ENCODE measurements at places on chromosomes 4 and X.

DNA sequence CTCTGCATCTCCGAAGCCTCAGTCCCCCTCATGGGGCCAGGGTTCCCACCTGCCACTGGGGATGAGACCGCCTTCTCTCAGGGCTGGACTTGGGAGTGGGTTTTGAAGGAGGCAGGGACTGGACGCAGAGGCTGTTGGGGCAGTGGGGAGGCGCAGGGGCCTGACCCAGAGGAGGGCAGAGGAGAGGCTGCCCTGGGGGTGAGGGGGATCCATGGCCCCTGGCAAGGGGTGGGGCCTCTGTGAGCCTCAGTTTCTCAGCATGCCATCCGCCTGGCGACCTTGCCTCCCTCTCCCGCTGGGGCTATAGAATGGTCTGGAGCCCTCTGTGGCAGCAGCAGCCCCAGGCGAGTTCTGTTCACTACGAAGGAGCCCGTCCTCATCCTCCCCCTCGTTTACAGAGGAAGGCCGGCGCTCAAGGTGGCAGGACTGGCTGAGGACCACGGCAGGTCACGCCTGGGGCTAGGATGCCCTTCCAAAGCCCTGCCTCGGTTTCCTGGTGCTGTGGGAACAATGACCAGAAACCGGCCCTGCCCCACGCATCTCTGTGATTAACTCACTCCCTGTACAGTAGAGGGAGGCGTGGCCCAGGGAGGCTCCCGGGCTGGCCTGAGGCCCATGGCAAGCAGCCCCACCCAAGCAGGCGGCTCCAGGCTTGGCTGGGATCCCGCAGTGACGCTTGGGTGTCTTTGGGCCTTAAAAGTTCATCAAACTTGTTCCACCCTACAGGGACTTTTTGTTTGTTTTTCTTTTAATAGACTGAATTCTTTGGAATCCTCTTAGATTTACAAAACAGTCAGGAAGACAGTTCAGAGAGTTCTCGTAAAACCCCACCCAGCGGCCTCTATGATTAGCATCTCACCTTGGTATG is 16.0 kb upstream of the SH3TC1 start:
- DNase-seq: peak; percentile 96

DNA sequence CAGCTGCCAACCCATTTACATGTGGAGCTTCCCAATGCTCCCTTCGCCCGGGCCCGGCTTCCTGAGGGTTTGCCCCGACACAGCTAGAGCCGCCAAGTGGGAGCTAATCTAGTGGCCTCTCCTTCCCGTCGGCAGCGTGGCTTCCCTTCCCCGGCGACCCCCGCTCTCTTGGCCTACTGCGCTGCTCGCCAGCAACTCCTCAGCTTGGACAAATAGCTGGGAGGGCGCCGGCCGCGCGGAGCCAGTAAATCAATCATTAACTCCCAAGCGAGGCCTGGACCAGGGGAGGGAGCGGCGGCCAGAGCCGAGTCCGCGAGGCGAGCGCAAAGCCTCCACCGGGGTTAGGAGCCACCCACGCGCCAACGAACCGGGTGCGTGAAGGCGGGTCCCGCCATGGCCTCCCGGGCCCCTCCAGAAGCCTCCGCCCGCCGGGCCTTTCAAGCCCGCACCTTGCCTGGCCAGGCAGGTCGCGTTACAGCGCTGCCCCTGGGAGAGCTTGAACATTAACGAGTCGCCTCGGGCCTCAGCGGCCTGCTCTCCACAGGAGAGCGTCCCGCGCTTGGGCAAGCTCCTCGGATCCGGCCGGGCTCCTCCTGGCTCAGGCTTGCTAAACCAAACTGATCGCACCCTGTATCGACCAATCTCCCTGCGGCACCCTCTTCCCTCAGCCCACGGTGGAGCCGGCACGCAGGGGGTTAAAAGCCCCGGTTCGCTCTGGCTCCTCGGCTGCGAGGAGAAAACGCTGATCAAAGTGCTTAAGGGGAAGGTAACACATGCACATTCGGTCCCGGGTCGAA is 10.6 kb upstream of the BCOR start:
- no peak for DNase-seq

- DNase-seq: no peak
Measured at GRCh38 chr4:48947731-48948130, 38.3 kb upstream of the CWH43 start.

DNA sequence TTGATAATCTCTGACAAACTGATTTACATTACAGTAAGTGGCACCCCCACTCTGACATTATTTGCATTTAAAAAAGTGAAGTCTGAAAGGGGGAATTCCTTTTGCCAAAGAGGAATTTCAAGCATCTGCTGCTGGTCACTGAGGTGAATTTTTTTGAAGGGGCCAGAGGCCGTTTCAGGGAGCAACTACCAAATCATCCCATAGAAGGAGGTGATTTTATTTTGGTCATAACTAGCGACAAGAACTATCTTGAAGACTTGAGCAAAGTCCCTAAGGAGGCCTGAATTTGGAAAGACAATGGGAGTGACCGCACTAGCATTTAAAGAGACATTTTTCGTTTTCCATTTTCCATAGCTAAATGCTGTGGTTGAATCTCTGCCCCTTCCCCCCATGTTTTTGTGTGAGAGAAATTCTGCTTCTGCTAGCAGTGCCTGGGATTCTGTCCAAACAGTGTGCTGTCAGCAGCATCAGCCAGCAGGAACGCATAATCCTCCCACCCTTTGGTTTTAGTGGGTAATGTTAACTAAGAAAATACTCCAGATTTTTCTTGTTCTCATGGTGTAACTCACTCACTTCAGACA is 110.1 kb upstream of the MED14 start:
- peak; percentile 17 for DNase-seq

GRCh38 chr4:84651499-84651898 is 68.6 kb downstream of the CDS1 start:
- no peak for DNase-seq

DNA sequence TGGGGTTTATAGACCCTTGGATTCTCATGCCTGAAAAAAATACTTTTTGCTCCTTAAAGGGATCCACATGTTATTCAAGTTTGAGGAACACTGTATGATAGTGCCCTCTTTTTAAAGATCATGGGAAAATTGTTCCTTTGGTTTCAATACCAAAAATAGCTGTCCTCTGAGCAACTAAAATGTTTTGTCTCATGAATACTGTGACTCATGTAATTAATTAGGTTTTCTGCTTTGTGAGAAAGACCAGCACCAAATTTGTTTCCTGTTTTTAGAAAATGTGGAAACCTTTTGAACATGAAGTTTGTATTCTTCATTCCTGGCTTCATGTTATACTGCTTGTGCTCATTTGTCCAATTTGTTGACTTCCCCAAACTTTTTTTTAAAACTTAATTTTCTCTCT is 127.6 kb upstream of the SH3RF1 start:
- DNase-seq: peak; percentile 62

DNA sequence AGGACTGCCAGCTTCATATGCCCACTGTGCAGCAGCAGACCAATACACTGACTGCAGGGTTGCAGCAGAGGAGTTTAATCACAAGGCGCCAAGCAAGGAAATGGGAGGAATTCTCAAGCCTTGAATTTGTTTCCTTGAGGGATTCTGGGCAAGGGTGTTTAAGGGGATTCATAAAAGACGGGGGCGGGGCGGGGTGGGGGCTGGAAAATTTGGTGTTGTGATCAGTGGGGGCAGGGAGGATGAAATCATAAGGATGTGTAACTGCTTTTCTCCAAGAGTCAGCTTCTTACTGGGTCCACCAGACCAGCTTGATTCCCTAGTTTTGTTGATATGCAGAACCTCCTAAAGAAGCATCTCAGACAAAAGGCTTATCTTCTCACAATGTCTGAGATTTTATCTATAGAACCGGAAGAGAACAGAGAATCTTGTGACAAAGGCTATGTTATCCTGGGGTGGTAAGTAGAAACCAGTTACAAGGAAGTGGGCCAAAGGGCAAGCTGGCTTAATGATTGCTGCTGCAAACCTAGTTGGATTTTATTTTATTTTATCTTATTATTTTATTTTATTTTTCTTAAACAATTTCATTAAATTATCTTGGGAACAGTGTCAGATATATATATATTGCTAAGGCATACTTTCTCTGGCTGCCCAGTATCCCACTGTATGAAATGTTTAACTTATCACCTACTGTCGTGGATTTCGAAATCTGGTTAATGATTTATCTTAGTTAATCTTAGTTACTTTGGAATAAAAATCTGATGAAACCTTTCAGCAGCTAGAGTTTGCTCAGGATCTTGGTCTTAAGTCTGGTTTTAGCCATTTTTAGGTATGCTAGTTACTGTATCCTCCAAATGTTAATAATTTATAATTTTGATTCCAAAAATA is 276.4 kb downstream of the RPA4 start:
- no peak for DNase-seq
